ENCODE measurements at places on chromosomes 2 and 18.

DNA sequence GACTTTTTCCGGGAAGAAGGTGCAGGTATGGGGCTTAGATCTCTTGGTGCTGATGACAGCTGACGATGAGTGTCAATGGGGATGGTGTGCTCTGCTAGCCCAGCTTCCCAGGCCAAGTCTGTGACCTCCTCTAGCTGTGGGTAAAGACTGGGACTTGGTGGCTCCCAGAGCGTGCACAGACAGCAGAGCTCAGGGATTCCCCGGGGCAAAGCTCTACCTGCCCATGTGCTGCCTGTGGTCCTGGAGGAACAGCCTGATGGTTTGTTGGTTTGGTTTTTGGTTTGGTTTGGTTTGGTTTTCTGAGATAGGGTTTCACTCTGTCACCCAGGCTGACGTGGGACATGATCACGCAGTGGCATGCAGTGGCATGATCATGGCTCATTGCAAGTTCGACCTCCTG lies 19.2 kb downstream of the ATP6V1B1 start:
- DNase-seq = no peak

DNA sequence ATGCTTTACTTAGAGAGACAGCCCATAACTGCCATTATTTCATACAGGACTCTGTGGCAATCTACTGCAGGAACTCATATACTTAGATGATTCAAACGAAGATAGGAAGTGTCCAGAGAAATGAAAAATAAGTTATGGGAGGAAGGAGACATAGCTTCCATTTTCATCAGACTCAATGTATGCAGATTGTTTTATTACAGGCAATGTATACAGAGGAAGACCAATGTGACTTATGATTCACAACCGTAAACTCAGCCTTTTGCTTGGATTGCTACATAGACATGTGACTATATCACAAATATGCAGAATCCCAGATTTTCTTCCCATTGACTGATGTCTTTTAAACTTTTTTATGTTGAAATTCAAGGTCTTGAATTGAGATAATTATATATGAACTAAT lies 793.4 kb downstream of the SATB2 start:
- no peak for DNase-seq

DNA sequence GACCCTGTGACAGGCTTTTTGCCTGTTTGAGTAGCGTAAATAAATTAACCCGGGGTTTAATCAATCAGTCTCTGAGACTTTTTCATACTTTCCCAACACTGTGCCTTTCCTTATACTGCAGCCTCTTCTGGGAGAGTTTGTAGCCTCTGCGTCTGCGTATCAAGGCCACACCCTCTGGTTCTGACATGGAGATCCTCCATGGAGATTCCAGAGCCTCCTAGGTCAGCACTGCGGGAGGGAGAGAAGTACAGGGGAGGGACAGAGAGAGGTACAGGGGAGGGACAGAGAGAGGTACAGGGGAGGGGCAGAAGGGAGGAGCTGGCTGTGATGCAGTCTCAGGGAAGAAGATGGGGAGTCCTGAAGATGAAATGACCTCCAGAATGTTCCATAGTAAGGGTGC lies 166.0 kb downstream of the ARL4C start:
- no peak for DNase-seq

- DNase-seq = no peak
These were observed 1534.4 kb downstream of the LRP1B start for GRCh38 chr2:140596447-140596846.

DNA sequence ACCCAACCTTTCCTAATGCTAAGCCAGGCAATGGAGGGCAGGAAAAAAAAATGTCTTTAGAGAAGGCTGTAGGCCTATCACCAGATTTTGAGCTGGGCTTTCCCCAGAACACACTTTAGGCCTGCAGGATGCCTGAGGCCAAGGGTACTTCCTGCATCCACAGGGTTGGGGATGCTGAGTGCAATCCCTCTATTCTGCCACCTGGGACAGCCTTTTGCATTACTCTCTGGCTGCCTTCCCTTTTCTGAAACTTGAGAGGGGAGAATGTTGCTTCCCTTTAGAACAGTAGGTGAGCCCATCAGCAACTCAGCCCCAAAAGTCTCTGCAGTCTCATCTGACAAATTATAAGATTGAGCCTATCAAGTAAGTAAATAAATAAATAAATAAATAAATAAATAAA lies 195.2 kb downstream of the SLC8A1 start:
- no peak for DNase-seq

DNA sequence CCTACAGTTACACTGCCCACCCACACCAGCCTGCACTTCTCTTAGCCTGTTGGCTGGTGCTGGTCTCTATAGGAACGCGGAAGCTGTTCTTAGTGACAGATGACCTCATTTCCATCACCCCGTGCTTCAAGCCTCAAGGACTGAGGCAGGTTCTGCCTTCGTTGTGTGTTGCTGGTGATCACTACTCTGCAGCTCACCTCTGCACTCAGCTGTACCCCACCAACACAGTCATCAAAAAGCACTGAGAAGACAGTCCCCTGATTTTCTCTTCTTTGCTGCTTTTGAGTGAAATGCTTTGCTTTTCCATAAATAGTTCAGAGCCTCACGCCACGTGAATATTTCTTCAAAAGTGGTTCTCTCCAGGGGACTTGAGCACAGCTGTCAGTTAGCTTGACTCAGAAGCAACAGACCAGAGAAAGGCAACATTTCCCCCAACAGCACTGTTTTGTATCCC lies 225.7 kb upstream of the CCDC150 start:
- DNase-seq = peak; percentile 30

- DNase-seq = no peak
These were observed 225.4 kb downstream of the TWIST2 start for GRCh38 chr2:239073270-239073669.

DNA sequence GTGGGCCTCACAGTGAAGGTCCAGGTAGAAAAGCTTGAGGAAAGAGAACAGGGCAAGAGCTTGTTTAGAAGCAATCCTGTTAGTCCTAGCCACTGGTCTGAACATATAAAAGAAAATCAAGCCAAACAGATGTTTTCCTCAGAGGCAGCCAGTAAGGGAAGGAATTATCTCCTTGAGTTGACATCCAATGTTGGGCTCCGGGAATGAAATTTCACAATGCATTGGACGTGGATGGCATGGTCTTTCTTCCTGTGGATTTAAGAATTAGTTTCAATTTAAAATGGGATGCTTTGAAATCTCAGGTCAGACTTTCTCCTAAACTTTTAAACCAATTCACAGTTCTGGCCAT lies 92.1 kb downstream of the ACKR3 start:
- DNase-seq = no peak

DNA sequence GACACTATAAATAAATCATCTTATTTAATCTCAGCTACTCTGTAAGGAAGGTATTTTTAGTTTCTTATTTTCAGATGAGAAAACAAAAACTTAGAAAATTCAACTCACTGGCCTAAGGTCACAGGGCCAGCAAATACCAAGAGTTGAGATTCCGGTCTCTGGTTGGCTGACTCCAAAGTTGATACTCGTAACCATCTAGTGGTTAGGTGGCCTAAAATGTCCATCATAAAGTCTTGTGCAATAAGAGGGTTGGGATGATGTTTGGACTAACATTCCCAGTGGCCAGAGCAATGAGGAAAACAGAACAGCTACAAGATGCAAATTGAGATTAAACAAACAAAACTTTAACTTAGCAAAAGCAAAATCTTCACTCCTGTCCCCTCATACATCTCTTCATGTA lies 360.3 kb downstream of the FIGN start:
- DNase-seq = no peak

- no peak for DNase-seq
These were observed 128.7 kb downstream of the NFATC1 start for GRCh38 chr18:79524181-79525078.

- DNase-seq = no peak
These were observed 16.7 kb upstream of the BZW1 start for GRCh38 chr2:200795028-200795440.

DNA sequence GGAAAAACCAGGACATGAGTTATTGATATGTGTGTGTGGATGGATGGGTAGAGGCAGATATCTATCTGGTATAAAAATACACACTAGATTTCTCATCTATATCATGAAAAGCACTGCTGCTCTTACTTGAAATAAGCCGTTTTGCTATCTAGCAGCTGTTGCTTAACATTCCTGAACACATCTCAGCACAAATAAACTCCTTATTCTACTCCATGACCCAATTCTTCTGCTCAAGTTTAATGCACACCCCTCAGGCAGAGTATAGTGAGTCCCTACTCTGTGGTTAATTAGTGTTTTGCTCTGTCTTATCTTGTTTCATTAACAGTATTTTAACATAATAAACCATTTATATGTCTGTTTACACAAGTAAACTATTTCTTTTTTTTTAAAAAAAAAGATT lies 134.2 kb downstream of the CBLN2 start:
- no peak for DNase-seq

- peak; percentile 32 for DNase-seq
These were observed 35.1 kb downstream of the CCBE1 start for GRCh38 chr18:59661891-59662701.

DNA sequence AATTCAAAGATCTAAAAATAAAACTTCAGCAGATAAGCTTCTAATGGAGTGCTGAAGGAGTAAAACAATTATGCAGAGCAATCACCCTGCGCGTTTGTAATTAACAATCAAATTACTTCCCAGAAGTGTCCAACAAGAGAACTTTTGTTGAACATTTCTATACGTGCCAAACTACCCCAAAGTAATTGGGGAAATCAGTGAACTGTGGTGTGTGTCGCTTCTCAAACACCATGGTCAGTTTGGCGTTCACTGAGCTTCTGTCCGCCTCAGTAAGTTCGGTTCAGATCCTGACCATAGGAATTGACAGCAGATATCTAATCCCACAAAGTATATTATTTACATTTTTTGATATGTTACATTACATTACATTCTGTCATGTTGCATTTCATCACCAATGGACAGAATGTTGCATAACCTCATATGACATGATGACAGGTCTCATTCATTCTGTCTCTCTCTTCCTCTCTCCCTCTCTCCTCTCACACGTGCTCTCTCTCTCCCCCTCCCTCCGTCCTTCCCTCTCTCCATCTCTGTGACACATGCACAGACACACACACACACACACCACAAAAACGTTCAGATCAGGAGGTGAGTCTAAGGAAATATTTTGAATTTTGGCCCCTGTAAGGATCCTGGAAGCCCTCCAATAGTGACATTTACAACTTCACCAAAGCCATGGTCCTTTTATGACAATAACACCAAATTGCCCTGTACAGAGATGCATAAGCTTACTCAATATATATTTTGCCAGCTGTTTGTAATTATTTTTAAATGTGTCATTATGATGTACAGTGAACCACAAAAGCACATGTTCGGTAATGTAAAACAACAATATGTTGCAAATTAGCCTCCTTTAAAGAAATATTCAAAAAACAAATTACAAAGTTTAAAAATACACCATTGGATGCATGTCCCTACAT lies 269.2 kb downstream of the FIGN start:
- DNase-seq = no peak

GRCh38 chr2:74789271-74789670 lies 44.7 kb upstream of the HK2 start:
- DNase-seq = no peak

GRCh38 chr2:239328351-239329191 lies 72.2 kb downstream of the HDAC4 start:
- peak; percentile 94 for DNase-seq

- DNase-seq = no peak
These were observed 131.5 kb downstream of the MAIP1 start for GRCh38 chr2:200086911-200087310.

DNA sequence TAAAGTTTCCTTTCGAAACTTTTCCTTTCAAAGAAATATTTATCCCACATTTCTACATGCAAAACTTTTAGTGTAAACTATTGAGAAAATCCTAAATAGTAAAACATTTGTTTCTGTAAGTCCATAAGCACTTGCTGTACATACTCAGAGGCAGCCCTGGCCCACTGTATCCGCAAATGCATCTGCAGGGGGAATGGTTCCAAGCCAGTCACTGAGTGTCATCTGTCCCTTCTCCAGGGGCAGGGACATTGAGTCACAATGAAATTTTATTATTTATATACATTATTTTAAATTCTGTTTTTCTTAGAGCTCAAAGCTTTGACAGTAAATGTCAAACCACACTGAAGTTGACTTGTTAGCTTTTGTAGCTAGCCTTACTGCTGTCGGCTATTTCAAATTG lies 367.2 kb downstream of the MTX2 start:
- no peak for DNase-seq

- no peak for DNase-seq
These were observed 67.6 kb downstream of the ITGB1BP1 start for GRCh38 chr2:9355716-9356115.

GRCh38 chr2:62774555-62775366 lies 69.2 kb downstream of the EHBP1 start:
- peak; percentile 67 for DNase-seq

DNA sequence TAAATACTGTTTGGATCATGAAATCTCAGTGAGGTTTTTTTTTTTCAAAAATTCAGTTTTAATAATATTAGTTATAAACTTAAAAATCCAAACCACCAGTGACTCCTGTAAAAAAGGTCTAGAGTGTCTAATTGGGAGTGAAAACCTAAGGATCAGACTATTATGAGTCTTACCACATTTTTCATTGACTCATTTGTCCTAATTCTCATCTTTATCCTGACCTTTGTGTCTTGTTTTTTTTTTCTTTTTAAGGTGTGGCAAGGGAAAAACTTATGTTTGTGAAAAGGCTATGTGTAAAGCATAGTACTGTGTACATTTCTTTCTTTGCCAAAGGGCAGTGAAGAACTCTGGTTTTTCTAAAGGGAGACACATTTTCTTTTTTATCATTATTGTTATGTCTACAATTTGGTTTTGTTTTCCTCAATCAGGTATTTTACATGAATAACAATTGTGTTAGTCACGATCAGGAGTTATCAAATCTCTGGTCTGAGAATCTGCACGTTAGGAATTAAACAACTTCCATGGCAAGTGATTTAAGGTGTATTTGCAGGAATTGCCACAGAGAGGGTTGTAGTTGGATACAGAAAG lies 52.6 kb downstream of the RHBDD1 start:
- no peak for DNase-seq

GRCh38 chr18:26703170-26703930 lies 155.0 kb upstream of the KCTD1 start:
- no peak for DNase-seq

- no peak for DNase-seq
These were observed 3.9 kb downstream of the LRRTM4 start for GRCh38 chr2:77518311-77518710.
